Hepatocyte (in vitro differentiated cells): ENCODE measurements at places on chromosomes 12 and 14.

DNA sequence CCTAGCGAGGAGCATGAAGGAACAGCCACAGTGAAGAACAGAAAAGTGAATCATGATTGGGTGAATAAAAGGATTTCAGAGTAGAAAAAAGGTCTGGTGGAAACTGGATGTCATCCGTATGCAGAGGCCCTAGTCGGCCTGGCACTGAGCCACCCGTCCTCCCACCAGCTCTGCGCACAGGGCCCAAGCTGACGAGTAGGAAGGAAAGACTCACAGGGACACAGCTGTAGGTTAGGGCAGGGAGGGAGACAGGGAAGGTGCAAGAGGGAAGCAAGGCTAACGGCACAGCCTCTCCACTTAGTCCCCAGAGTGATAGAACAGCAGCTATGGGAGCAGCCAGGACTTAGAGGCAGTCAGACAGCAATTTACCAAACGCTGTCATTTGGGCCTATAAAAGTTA is 112.6 kb downstream of the KCNK10 start:
- DNase-seq: no peak
- no peak overlapping the region for H3K27ac ChIP-seq
- no peak overlapping the region for H3K4me3 ChIP-seq
- no peaks in the 10 kb centered on the region for H3K4me1 ChIP-seq

- H3K27ac ChIP-seq: no peak overlapping the region
- no peaks in the 10 kb centered on the region for H3K36me3 ChIP-seq
- DNase-seq: no peak
- no peaks in the 10 kb centered on the region for H3K4me1 ChIP-seq
- no peaks in the 10 kb centered on the region for H3K27me3 ChIP-seq
- H3K4me3 ChIP-seq: no peak overlapping the region
Observed at GRCh38 chr12:38691164-38691563, 214.2 kb downstream of the CPNE8 start.

- no peaks in the 10 kb centered on the region for H3K36me3 ChIP-seq
- no peak overlapping the region for H3K27ac ChIP-seq
- no peak for DNase-seq
- no peak overlapping the region for H3K4me3 ChIP-seq
- no peaks in the 10 kb centered on the region for H3K27me3 ChIP-seq
Observed at GRCh38 chr12:97257726-97258125, 204.9 kb upstream of the RMST start.

GRCh38 chr14:105477660-105478397 is 3.2 kb downstream of the CRIP2 start:
- DNase-seq: no peak
- H3K27ac ChIP-seq: no peak overlapping the region
- no peak overlapping the region for H3K4me3 ChIP-seq
- no peaks in the 10 kb centered on the region for H3K36me3 ChIP-seq
- peaks cover 47% of the 10 kb centered on the region for H3K4me1 ChIP-seq

DNA sequence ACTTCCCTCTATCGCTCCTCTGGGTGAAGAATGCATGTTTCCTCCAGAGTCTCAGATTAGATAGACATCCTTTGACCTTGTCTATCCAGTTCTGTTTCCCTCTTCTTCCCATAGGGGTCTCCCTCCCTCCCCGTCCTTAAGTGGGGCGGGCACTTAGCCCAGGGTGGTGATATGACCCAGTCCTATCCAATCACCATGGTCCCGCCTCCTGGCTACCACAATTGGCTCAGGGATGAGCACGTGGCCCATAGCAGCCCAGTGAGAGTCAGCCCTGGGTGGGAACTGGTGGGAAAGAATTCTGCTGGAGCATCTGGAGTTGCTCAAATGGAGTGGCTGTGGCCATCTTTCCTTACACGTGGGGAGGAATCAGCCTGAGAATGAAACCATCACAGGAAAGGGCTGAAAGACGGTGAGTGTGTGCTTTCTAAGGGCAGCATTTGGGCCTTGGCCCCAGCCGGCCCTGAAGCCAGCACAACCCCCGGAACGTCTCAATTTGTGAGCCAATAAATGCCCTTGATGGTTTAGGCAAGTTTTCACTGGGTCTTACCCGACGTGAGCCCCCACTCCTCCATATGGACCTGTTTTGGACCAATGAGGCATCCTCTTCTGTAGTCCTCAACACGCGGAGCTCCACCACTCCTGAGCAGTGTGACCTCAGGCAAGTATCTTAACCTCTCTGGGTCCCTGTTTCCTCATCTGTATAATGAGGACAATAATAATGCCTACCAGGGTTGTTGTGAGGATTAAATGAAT is 14.4 kb upstream of the MLXIP start:
- no peaks in the 10 kb centered on the region for H3K36me3 ChIP-seq
- DNase-seq: peak; percentile 89
- no peaks in the 10 kb centered on the region for H3K27me3 ChIP-seq
- H3K27ac ChIP-seq: peak overlapping the region; percentile 93
- H3K4me3 ChIP-seq: no peak overlapping the region

DNA sequence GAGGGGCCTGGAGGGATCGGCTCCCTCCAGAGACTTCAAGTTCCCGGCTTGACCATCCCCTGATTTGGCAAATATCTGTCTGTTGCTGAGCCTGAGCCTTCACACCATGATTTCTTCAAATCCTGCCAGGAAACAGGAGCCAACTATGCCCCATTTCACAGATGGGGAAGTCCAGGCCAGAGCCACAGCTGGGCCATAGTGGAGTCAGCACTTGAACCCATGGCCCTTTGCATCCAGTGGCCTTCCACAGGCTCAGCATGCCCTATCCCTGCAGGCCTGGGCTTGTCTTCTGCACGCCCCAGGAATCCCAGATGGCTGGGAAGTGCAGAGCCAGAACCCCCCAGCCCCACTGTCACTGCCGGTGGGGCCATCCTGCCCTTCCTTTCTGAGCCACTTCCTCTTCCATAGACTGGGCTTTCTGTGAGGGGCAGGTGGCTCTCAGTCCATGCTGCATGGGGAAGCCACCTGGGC is 44.9 kb downstream of the CYP46A1 start:
- H3K27ac ChIP-seq: no peak overlapping the region
- H3K4me3 ChIP-seq: no peak overlapping the region
- H3K4me1 ChIP-seq: peaks cover 13% of the 10 kb centered on the region
- no peaks in the 10 kb centered on the region for H3K36me3 ChIP-seq
- DNase-seq: no peak
- H3K27me3 ChIP-seq: no peaks in the 10 kb centered on the region
